Effector CD8-positive, alpha-beta T cell (primary cell): ENCODE measurements at places on chromosomes 2 and 18.

DNA sequence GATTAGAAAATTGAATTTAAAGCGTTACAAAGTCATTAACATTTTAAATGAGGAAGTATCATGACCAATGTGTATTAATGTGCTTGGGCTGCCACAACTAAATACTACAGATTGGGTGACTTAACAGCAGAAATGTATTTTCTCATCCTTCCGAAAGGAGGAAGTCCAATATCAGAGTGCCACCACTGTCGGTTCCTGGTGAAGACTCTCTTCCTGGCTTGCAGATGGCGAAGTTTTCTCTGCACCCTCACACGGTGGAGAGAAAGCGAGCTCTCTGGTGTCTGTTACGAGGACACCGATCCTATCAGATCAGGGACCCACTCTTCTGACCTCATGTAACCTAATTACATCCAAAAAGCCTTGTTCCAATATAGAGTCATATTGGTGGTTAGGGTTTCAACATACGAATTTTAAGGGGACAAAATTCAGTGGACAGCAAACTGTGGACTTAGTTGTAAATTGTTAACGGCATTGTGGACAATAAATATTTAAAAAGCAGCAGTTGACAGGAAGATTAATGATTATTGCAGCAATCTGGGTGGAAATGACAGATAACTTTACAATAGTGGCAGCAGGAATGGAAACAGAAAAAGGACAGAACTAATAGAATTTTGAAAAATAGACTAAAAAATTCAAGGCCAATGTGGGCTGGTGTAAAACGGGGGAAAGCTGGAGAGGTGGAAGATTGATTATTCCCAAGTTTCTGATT is 35.1 kb upstream of the CYRIA start:
- DNase-seq: no peak

DNA sequence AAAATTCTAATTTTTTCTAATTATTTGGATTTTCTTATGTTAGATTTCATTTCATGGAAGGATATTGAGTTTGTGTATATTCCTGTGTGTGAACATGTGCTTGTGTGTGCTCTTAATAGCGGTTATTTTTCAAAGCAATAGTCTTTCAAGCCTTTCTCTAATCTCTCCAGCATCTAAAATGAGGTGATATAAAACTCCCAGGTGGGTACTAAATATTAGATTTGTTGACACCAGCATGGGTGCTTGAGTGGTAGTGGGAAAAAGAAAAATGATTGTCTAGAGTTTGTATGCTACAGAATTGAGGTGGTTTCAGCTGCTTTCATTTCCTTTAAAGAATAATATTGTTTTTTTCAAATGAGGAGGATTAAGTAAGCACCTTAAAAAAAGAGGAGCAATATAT is 296.8 kb downstream of the PARD3B start:
- DNase-seq: no peak

- no peak for DNase-seq
These were observed 713.5 kb downstream of the LRP1B start for GRCh38 chr2:141417246-141417797.

- no peak for DNase-seq
These were observed 77.4 kb downstream of the KCNF1 start for GRCh38 chr2:10989151-10989550.

DNA sequence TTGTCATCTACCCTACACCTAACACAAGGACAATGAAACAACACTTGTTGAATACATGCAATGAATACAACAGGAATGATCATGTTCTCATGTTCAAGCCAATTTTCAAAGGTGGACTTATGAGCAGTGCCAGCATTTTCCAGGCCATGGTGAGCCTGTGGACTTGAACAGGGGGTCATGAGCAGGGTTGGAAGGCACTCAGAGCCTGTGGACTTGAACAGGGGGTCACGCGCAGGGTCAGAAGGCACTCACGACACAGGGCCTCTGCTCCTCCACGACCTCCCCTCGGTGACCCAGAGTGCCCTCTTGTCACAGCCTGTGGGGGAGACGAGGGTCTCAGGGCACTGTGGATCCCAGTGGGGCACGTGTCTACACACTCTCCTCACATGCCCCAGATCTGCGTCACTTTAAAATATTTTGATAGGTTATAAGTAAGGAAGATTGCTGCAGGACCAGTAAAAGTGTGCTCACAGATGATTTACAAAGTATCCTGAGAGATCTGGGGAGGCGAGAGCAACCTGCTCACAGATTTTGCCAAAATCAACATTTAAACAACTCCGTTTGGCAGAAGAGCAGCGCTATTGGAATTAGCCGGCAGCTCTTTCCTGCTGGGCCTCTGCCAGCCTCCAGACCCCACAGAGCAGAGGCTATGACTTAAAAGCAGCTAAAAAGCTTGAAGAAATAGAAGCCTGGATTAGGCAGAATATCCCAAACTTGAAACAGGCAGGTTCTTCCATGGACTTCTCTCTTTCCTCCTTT is 121.9 kb downstream of the TMEM18 start:
- DNase-seq: no peak

- DNase-seq: no peak
These were observed 6.0 kb upstream of the LCLAT1 start for GRCh38 chr2:30441023-30441422.

- DNase-seq: no peak
These were observed 67.2 kb downstream of the KCTD1 start for GRCh38 chr18:26480897-26481795.

- DNase-seq: no peak
These were observed 7.6 kb downstream of the TRIP12 start for GRCh38 chr2:229914171-229914570.

- DNase-seq: no peak
These were observed 51.4 kb upstream of the IL1R1 start for GRCh38 chr2:102091121-102091520.

DNA sequence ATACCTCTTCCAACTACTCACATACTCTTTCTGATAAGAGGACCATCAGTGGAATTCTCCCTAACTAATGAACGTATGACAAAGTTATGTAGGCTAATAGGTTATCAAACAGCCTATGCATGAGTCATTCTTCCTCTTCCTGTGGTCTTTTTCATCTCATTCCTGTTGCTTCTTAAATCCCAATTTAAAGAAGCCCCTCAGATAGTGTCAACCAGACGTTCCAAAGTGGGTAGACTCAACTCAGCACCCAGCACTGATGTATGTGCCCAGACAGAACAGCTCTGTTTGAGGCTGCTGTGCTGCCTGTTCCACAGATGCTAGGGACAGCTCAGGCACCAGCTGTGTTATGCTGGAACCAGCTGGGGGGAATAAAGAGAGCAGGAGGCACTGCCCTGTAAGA is 52.6 kb downstream of the CXCR4 start:
- DNase-seq: no peak

GRCh38 chr2:30584116-30584515 is 137.1 kb downstream of the LCLAT1 start:
- DNase-seq: no peak
